ENCODE measurements at places on chromosomes 7 and 10.

GRCh38 chr10:31962826-31963588, 34.4 kb upstream of the ARHGAP12 start:
- DNase-seq = peak; percentile 23

DNA sequence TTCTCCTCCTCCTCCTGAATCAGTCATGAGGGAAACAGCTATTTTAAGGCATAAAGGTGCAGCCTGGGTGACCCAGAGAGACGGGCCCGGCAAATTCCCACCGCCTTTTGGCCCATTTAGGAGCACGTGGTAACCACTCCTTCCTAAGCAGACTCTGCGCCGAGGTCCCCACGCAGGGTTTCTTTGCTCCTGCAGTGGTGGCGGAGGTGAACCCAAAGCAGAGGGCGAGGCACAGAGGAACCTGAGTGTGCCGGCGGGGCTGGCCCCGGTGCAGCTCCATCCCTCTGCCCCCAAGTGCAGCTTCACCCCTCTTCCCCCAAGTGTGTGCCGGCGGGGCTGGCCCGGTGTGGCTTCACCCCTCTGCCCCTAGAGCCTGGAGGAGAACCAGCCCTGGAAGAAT, 50.6 kb downstream of the DPYSL4 start:
- DNase-seq = no peak

DNA sequence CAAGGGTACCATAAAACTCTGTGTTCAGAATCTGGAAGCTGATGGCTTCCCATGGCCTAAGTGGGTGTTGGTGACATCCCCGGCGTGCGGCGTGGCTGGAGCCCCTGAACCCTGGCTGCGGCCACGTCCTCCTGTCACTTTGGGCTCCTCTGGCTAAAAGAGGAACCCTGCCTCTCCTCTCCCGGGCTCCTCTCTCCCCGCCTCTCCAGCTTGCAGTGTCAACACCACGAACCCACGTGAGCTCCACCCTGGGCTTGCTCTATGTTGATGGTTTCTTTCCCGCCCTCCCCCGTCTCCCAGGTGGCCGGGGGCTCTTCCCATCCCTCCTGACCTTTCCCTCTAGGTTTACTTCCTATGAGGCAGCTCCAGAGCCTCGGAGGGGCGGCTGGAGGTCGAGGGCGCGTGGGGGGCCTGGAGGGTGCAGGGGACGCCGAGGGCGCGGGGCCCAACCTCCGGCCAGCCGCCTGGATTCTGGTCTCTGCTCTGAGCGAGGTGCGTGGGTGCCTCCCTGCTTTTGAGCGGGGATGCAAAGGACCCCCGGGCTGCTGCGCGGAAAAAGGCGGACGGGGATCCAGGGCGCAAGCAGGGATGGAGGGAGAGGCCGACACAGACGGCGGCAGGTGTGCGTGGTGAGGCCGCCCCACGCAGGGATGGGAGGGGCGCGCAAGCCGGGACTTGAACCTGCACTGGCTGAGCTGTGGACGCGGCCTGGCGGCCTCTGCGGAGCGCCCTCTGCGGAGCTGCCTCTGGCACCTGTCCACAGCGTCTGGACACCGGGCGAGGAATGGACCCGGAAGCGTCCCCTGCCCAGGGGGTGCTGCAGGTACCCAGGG, 115.5 kb upstream of the DIP2C start:
- DNase-seq = no peak

DNA sequence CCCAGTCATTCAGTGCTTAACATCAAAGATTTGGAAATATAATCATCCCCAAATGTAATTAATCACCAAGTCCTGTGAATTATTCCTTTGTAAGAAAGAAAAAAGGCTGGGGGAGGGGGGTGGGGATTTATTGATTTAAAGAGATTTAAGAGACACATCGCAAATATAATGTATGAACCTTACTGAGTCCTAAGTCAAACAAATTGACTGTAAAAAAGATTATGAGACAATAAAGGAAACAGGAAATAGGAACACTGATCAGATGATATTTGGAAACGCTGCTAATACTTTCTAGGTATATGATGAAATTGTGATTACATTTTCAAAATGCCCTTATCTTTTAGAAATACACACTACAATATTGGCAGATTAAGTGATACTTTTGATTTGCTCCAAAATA, 92.5 kb downstream of the ATE1 start:
- no peak for DNase-seq

DNA sequence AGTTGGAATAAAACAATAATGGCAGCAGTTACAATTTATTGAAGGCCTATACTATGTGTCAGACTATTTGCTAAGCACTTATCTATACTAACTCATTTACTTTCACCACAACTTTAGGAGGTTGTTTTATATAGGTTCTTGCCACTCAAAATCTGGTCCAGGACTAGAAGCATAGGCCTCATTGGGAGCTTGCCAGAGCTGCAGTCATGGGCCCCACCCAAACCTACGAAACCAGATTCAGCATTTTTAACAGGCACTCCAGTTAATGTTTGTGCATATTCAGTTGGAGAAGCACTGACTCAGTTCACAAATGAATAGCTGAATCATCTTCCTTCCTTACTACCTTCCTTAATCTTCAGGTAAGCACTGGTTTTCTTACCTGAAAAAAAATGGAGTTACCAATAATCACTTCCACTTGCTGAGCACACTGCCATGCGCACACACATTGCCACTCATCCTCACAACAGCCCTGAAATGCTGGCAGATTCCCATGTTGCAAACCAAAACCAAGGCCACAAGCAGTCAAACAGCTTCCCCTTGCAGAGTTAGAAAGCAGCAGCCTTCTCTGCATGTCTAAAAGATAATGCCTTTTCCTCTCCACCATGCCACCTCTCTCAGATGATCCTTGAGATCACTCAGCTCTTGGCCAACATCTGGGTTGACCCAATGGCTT, 122.4 kb downstream of the SLC16A9 start:
- DNase-seq = no peak

GRCh38 chr10:20006169-20006870, 190.1 kb downstream of the PLXDC2 start:
- no peak for DNase-seq

DNA sequence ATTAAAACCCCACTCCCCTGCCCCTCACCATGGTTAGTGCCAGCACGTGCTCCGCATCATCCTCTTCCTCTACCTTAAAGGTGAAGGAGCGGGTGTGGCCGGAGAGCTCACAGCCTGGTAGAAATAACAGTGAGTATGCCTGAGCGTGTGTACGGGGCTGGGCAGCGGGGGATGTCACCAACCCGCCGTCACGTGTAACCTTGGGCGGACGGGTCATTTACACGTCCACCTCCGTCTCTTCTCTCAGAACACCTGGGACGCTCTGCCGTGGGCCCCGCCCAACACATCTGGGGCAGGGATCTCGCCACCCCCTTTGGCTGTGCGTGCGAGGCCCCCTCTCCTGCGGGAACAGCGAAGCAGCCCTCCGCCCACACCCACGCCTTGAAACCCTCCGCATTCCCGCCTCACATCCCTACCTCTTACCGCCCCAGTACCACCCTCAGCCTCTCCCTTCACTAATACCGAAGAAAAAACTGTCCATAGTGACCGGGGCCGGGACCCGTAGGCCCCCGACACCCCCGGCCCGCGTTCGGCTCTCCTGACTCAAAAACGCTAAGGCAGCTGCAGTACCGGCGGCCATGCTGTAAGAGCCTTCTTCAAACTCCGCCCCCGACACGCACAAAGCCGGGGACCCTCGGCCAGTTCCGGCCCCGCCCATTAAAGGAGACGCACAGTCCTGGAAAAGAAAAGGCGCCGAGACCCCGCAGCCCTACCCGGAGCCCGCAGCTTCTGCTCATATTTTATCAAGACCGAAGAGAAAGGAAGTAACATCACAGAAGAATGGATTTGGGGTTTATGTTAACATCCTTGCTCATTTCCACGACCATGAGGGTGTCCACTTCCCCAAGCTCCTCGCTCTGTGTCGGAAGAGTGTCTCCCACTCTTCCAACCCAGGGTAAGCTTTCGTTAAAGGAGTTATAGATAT, at the start of gene NPM3:
Gene NPM3 (minus strand): TSS at position 636 of the 925 bp plus-strand sequence. CDS start 56 bp downstream, at position 580.
- DNase-seq = peak; percentile 81

DNA sequence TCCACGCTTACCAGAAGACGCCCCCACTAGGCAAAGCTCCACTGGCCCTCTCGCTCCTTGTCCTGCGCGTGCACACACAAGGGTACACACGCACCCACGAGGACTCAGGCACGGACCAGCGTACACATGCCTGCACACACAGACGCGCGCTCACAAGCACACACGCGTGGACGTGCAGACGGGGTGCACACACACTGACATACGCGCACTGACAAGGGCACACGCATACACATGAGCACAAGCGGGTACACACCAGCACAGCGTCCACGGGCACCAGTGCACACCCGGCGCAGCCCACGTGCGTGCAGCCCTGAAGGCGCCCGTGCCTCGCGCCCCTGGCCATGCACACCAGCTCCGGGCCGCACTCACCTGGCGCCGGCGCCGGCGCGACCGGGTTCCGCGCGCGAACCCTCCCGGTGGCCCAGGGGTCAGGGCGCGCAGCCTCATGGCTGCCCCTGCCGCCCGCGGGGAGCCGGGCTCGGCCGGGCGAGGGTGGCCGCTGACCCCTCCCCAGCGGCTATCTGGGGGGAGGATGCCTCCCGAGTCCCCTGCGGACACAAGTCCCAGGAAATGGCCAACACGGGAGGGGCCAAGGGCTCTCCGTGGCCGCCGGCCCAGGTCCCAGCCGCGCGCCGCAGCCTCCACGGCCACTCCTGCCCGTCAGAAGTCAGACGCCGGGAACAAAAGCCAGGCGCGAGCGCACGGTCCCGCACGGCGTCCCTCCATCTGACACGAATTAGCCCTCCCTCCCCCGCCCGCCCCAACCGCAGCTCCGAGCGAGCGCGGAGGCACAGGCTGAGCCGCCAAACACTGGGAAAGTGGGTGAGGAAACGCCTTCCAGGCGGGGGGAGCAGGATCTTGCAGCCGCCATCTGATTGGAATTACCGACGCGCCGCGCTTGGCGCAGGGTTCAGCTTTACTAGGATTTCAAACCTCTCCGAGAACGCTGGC, 45.0 kb downstream of the TNS3 start:
- DNase-seq = peak; percentile 59

DNA sequence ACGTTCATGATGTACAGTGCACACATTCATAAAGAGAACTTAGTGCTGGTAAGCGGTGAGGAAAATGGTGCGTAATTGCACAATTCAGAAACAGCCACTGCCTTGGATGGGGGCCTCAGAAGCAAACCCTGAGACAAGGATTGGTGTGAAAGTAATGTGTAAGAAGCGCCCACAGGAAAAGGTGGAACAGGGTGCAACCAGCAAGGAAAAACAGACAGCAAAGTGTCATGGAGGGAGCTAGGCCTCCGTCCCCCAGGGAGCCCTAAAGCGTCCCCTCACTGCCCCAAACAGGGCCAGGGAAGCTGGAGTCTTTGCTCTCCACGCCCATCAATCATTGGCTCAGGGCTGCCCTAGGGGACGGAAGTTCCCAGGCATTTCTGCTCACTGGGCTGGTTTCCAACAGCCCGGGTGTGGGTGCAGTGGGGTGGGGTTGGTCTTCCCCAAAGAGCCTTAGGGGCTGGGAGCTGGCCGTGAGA, 9.6 kb upstream of the C10orf105 start:
- peak; percentile 57 for DNase-seq

- DNase-seq = peak; percentile 22
Observed at GRCh38 chr7:50558294-50559053, 6.7 kb downstream of the DDC start.

GRCh38 chr7:7510794-7511193, 24.9 kb downstream of the COL28A1 start:
- DNase-seq = no peak

- peak; percentile 72 for DNase-seq
Observed at GRCh38 chr10:110495731-110496552, 1.8 kb upstream of the DUSP5 start.

DNA sequence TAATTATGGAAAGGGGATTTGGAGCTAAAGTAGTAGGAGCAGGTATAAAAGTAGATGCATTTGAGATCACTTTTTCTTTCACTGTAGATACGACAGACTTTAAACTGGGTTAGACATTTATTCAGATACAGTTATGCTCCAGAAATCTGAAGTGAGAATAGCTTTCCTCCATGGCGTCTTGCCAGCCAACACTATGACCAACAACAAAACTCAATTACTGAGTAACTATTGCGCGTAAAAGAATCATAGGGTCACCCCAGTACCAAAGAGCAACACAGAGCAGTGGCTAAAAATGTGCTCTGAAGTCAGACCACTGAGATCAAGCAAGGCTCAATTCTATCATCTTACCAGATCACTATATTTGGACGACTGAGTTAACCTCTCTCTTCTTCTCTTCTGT, 262.5 kb upstream of the SORCS1 start:
- DNase-seq = no peak

DNA sequence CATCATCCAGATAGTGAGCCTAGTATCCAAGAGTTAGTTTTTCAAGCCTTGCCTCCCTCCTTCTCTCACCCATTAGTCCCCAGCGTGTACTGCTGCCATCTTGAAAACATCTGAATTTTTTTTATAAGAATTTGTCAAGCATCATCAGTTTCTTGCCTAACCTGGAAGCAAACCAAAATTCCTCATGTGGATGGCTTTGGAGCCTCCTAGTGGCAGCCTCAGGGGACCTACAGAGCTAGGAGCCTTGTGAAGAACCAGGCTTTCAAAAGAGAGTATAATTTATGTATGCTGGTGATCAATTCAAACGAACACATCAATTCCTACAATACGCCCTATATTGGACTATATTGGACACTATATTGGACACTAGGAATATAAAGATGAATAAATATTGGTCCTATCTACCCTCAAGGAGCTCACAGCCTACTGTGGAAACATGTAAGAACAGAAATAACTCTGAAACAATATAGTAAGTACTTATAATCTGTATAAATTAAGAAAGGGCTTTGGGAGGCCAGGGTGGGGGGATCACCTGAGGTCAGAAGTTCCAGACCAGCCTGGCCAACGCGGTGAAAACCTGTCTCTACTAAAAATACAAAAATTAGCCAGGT, 63.4 kb downstream of the HPSE2 start:
- no peak for DNase-seq

GRCh38 chr10:69516316-69516715, 56.9 kb downstream of the NEUROG3 start:
- no peak for DNase-seq

- no peak for DNase-seq
Observed at GRCh38 chr10:78817361-78817760, 251.4 kb upstream of the ZMIZ1 start.
